Activated naive CD8-positive, alpha-beta T cell treated with anti-CD3 and anti-CD28 coated beads, Interleukin-2, amount 50 U/mL, for 16 hours (primary cell): ENCODE measurements at places on chromosomes 5 and 9.

DNA sequence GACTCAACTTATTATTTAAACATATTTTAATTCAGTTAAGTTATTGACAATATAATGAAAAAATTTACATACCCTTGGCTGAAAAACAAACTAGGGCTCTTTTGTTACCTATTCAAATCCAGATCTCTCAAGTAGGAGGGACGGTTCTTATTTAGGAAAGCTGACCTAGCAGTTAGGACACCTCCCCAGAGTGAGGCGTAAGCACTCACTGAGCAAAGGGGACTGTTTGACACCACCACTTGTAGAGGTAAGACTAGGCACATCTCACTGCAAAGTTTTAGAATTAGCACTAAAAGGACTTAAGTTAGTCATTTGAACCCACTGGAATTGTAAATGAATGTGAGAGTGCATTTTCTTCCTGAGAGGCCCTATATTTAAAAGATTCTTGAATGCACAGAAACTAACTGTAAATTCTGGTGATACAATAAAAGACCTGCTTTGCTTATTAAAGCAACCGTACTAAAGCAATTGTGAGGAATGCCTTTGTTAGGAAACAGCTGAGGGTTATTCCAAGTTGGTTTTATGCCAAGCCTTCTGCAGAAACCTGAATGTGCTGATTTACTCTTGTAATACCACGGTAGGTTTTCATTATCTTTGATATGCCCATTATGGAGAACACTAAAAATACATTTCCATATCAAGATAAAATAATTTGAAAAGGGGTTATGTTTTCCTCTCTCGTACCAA lies 16.2 kb downstream of the HACD4 start:
- DNase-seq, result no peak

- DNase-seq, result no peak
Measured at GRCh38 chr5:9045946-9046345, 499.9 kb downstream of the SEMA5A start.

GRCh38 chr5:1292846-1293415 lies 1.9 kb downstream of the TERT start:
- no peak for DNase-seq

DNA sequence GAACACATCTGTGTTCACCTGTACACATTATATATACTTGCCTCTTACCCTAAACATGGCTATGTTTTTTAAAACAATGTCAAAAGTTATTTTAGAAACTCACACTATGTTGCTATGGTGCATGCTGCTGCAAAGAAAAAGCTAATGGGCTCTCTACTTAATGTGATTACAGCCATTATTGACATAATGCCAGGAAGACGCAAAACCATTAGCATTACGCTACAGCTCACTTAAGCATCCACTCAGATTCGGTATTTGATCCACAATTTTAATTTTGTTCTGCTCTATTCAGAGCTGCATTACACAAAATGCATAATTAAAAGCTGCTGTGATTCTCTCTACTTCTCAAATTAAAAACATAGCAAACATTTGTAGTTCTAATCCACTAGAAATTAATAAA lies 395.2 kb downstream of the BNC2 start:
- no peak for DNase-seq

- no peak for DNase-seq
Measured at GRCh38 chr9:79360387-79361347, 211.1 kb upstream of the TLE4 start.

GRCh38 chr5:142316051-142316450 lies 8.8 kb downstream of the SPRY4 start:
- DNase-seq, result no peak

GRCh38 chr5:90015584-90016018 lies 394.0 kb downstream of the CETN3 start:
- DNase-seq, result no peak

- no peak for DNase-seq
Measured at GRCh38 chr5:96064877-96065276, 103.2 kb upstream of the ELL2 start.

DNA sequence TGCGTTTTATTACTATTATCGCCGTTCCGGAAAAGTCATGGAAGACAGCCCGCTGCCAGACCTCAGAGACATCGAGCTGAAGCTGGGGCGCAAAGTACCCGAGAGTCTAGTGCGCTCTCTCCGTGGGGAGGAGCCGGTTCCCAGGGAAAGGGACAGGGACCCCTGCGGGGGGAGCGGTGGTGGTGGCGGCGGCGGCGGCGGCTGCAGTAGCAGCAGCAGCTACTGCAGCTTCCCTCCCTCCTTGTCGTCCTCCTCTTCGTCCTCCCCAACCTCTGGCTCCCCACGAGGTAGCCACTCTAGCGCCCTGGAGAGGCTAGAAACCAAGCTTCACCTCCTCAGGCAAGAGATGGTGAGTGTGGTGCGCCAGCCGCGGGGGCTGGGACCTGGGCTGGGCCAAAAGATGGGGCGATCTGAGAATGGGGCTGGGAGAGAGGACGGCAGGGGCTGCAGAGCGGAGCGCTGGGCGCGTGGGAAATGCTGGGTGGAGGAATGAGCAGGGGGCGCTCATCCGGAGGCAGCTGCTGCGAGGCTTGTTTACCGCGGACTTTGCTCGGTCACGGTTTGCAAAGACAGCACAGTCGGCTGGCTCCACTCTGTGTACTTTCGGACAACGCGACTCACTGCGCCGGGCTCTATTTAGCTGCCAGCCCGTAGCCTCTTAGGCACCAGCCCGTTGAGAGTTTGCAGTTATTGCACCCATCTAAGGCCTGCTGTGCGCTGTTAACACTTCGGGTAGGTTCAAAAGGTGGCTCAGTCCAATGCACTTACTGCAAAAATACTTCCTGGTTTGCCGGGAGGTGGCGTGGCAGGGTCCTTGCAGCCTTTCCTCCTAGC lies 1.1 kb downstream of the LURAP1L start:
- no peak for DNase-seq

GRCh38 chr5:32190095-32190494 lies 16.0 kb upstream of the GOLPH3 start:
- no peak for DNase-seq

GRCh38 chr9:27094640-27095298 lies 14.3 kb upstream of the TEK start:
- DNase-seq, result no peak

GRCh38 chr9:70130266-70130665 lies 86.6 kb downstream of the MAMDC2 start:
- DNase-seq, result no peak

DNA sequence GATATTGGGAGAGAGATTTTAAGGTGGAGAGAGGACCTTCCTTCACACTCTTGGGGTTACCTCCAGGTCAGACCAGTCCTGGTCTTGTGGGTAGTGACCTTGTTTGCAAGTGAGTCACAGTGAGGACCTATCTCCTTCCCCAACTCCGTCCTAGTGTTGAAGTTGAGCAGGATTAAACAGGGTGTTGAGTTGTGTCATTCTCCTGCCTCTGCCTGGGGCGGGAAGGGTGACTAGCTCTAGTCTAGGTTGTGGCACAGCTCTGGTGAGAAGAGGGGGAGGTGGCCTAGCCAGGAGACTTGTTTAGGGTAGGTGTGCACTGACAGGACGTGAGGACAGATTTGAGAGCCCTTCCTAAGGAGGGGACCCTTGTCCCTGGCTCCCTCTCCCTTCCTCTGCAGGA lies 119.6 kb upstream of the PITX1 start:
- DNase-seq, result no peak

DNA sequence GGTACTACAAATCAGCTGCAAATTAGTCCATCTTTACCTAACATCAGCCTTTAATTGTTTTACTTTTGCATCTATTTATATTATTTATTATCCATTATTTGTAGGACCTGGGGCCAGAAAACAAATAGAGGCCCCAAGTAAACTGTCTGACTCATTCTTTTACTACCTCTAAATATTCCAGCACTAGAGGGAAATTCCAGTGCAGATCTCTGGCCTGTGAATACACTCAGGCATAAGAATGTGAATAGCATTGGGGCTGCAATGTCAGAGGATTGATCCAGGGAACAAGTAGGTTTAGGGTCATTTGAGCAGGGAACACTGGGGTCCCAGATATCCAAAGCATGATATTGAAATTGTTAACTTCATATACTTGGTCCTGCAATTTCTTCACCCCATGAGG lies 176.6 kb upstream of the TYRP1 start:
- no peak for DNase-seq

DNA sequence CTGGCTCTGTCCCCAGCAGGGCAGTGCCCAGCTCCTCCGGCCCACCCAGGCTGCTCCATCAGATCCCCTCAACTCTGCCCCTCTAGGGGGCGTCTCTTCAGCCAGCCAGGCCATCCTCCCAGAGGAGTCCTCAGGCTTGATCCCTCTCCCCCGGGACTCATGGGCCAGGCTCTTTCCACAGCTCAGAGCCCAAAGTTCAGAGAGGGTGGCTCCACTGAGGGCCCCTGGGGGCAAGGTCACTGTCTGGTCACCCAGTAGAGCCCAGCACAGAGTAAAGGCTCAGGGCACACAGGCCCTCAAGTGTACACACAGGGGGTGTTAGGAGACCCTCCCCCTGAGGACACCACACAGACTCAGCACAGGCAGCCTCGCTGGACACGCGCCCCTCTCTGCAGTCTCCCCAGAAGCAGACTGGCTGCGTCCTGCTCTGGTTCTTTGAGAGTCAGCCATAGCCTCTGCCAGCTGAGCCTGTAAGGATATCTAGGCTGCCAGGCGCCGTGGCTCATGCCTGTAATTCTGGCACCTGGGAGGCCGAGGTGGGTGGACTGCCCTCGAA lies 64.8 kb downstream of the PAX5 start:
- DNase-seq, result no peak

DNA sequence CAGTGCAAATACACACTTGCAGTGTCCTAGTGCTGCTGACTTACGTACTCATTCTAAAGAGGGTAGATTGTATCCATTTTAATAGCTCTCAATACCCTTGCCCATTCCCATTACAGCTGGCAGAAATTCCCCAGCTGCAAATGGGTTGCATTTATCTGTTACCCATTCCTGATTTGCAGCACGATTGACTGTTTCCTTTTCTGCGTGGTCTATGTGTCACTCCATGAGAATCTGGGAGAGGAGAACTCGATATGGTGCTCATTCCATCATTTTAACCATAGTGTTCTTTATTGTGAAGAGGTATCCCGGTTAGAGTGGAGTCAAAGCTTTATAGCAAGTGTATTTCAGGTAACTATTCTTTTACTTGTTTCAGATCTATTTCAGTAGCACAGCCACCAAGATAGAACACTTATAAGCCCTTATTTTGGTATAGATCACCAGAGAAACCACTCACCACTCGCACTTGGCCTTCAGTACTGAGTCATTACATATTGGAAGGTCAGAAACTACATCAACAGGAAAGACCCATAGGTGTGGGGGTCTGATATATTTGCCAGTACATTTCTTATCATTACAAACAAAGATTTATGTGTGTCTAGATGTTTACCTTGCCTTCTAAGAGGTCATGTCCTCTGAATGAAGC lies 139.5 kb downstream of the MUSK start:
- DNase-seq, result no peak

- no peak for DNase-seq
Measured at GRCh38 chr9:124894741-124895170, 32.8 kb downstream of the ARPC5L start.

GRCh38 chr5:71011194-71011792 lies 13.8 kb downstream of the NAIP start:
- DNase-seq, result no peak

GRCh38 chr9:114285166-114285867 lies 37.6 kb upstream of the ORM1 start:
- DNase-seq, result no peak

- no peak for DNase-seq
Measured at GRCh38 chr5:93078082-93079038, 502.7 kb downstream of the NR2F1-AS1 start.

DNA sequence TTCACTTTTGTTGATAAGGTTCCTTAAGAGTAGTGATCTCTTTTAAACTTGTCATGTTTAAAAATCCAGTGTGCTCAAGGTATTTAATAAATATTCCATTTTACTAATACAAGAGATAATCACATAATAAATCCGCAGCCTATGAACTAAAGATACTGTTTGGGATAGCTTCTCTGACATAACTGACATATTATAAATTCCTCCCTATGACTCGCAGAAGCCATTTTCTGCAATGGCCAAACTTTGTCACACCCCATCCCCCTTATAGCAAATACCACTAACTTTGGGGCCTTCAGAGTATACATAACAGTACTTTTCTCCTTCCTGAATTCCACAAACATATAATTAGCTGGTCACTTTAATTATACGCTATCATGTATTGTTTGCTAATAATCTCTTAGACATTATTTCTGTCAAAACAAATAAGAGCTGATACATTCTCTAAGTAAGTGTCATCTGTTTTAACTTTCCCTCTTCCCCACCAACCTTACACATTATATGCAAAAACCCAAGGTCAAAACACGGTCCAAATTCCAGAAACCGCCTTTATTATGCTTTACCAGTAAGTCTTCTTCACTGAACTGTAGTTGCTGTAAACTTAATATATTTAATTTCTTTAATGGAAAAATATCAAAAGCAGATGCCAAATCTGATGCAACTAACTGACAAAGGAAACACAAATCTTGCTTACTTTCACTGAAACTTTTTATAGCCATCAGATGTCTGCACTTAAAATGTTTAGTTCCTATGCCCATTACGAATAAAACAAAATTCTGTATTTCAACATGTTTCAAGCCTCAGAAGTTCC lies 971 bp downstream of the TMEM267 start:
- no peak for DNase-seq

GRCh38 chr5:127886081-127886480 lies 182.9 kb downstream of the CCDC192 start:
- no peak for DNase-seq

DNA sequence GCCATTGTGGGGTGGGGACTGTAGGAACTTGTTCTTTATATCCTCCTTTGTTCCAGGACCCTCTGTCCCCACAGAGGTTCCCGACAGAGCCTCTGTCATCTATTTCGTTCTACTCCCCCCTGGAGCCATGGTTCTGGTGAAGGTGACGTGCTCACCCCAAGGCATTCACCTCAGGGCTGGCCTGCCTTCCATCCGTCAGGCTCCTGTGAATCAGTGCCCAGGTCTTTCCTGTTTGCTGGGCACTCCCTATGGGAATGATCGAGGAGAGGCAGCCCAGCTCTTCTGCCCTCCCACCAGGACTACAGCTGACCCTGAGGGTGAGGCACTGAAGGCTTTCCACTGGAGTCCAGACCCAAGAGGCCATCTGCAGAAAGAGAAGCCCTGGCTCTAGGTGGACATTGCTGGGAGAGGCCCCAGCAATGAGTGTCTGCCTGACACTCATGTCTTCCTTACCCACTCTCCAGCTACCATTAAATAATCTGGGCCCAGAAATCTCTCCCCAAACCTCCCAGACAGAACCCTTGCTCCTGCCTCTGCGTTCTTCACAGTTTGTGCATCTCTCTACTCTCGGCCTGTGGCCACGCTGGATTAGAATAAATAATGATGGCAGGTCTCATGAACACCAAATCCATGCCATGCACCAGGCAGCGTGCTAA lies 214.2 kb downstream of the FSTL4 start:
- DNase-seq, result no peak

DNA sequence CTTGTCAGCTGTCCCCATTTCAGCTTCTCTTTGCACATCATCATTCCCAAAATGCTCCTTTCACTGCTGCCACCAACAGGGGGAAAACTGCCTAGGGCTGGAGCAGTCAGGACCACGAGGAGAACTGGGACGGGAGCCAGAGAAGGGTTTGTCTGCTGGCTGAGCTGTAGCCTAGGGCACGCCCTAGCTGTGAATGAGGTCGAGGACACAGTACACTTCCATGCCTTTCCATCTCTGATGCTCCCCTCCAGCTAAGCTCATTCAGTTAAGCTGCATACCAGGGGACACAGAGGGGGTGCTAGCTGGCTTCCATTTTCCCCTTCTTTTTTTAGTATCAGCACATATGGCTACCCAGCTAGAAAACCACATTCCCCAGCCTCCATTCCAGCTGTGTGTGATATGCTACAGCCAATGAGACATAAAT lies 64.7 kb downstream of the STK10 start:
- no peak for DNase-seq

- DNase-seq, result no peak
Measured at GRCh38 chr9:78278177-78278777, 18.6 kb upstream of the PSAT1 start.
